ENCODE measurements at places on chromosomes 6 and 20.

DNA sequence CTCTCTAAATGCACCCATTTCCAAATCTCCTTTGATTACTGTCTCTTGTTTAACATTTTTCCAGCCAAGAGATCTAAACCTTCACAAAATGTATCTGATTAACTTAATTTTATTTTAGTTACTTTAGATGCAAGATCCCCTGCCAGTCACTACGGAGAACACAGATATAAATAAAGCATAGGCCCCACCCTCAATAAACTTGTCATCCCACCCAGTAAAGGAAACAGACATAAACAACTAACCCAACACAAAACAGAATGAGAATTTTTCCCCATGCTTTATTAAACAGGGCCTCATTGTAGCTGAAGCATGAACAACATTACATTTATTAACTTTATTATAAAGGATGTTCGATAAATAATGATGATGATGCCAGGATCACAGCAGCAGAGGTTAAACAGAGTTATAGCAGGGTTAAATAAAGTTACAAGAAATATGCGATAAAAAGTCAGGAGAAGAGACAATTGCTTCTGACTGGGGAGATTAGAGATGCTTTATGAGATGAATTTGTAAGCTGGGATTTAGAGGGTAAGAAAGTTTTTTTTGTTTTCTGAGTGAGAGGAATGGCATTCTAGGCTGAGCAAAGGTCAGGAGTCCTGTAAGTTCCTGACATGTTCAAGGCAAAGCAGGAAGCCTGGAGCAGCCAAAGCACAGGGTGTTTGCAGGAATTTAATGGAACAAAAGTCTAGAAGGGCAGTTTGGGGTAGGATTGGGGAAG is 41.1 kb downstream of the TFAP2A start:
- DNase-seq: no peak

DNA sequence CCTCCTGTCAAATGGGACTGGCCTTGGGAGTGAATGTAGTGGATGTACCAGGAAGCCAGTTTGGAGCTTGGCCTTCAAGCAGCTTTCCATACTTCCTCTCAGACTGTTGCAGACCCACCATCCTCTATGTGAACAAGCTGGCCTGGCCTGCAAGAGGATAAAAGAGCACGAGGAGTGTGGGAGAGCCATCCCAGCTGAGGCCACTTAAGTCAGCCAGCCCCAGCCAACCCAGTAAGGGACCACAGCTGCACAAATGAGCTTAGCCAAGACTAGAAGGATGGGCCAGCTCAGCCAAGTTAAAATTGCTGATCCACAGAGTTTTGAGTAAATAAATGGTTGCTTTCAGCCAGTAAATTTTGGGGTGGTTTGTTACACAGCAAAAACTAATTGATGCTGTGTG is 156.9 kb upstream of the SOX4 start:
- no peak for DNase-seq

GRCh38 chr6:105985816-105986632 is 100.1 kb upstream of the PRDM1 start:
- no peak for DNase-seq

DNA sequence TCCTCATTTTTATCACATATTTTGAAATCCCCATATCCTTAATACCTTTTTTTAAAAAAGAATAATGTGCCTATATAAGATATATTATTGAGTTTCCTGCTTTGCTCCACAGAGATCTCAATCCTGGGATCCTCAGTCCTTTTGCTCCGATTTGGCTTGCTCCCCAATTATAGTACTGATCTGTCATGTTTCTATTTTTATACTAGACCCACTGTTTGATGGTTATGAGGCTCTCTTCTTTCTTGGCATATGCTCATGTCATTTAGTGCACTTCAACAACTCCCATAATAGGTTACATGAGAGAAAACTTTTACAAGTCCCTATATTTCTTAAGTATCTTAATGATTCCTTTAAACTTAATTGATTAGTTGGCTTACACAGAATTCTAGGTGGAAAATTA is 958.5 kb upstream of the EPHA7 start:
- DNase-seq: no peak

- DNase-seq: no peak
Observed at GRCh38 chr6:3419624-3420272, 37.1 kb downstream of the SLC22A23 start.

Data from NCI-H1092 (cell line).